ENCODE measurements at places on chromosomes 3 and 15. TPM values are rescaled to one million over a fixed set of nuclear protein-coding genes. Genes with fewer than 3 reads are reported as not detected.
A peak's percentile ranks its signal among the peaks of the same experiment; 100 is the strongest.

Gene DNAH12
- under 0.01 TPM for total RNA-seq

Gene ILDR1
- total RNA-seq: not detected

Gene CLDN18
- not detected for total RNA-seq

Gene SNRPN
- 81.0 TPM for total RNA-seq

Gene ARMC8
- total RNA-seq: 42.9 TPM

Gene ARPP19
- total RNA-seq: 117 TPM

Gene DNAJC17
- 46.6 TPM for total RNA-seq

- no peak for DNase-seq
These were observed 51.7 kb upstream of the HES1 start for GRCh38 chr3:194084284-194084683.

DNA sequence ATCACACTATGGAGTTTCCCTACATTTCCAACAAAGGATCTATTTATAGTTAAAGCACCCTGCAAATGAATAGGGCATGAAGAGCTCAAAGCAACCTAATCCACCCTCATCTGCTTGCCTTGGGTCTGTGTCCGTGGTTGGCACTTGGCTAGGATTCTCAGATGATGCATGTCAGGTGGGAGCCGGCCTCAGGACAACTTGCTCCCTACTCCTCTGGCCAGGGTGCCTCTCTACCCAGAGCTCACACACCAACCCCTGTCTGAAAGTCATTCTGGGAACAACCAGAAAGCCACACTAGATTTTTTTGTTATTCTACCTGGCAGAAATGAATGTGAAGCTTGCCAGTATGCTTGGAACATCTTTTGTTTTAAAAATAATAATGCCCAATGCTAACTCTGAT lies 13.2 kb downstream of the ARHGEF3 start:
- no peak for DNase-seq

DNA sequence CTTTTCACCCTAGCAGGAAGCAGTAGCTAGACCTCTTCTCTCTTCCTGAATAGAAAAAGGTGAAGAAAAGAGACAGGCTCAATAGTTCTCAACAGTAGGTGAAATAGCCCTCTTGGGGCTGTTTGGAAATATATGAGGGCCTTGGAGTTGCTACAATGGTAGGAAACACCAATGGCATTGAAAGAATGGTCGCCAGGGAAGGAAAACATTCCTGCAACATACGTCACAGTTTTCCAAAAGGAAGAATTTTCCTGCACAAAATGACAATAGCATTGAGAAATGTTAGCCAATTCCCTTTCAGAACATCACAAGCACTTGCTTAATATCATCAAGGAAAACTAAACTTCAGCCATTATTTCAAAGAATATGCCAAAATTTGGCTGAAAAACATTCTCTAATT lies 484.5 kb downstream of the IGSF11 start:
- no peak for DNase-seq

- DNase-seq: no peak
These were observed 23.1 kb upstream of the LEKR1 start for GRCh38 chr3:156802821-156803606.

- no peak for DNase-seq
These were observed 89.6 kb upstream of the TSEN2 start for GRCh38 chr3:12394569-12395271.

GRCh38 chr15:29596266-29596665 lies 226.0 kb downstream of the TJP1 start:
- peak; percentile 17 for DNase-seq

DNA sequence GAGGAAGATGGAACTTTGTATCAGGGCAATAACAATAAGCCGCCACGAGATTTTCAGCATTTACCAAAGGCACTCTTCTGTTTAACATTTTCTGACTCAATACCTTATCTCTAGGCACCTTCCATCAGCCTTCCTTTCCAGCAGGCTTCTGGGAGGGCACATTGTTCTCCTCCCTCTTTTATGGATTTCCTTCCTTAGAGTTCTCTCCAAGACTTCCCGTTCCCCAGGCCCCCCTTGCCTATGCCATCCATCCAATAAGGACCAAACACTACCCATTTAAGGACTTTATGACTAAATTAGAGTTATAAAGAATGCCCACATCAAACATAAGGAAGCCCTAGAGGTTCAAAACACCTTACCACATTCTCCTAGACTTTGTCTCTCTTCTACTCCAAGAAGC lies 71.0 kb upstream of the ACP3 start:
- DNase-seq: no peak

GRCh38 chr3:159882790-159883779 lies 105.5 kb upstream of the IL12A start:
- DNase-seq: peak; percentile 66

GRCh38 chr3:90036939-90037469 lies 929.6 kb downstream of the EPHA3 start:
- no peak for DNase-seq

DNA sequence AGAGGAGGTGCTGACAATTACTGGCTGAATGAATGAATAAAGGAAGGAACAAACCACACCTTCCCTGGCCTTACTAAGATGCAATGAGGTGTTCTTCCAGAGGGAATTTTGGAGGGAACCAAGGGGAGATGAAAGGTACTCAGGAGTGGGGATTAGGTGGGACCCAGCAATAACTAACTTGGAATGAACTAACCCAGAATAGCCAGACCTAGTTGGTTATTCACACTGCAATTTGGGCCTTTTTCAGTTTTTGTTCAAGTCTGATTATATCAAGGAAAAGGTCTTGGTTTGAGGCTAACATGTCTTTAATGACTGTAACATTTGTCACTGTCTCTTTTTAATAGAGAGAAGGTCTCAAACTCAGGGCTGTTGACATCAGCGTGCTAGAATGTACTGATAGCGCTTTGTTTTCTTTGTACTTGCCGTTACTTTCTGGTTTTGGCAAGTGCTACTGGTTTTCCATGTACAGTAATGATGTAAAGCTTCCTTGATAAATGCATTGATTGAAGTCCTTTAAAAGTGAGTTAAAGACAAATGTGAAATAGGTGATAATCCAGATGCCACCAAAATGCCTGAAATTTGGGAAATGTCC lies 3.2 kb upstream of the PLXND1 start:
- peak; percentile 9 for DNase-seq

DNA sequence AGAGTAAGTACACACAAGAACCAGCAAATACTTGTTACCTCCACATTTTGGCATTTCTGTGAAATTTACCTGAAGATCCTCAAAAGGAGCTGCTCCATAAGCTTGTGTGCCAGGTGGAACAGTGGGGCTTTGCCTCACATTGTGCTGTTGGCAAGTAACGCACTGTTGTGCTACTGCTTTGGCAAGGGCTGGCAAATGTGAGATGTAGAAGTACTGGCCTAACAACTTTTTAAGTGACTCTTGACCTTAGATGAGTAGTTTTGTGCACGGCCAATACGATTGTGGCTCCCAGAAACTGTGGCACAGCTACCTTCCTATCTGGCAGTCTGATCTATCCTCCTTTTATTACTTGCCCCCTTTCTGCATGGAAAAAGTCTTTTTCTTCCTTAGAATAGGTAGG lies 337.0 kb downstream of the KCNH8 start:
- DNase-seq: no peak

DNA sequence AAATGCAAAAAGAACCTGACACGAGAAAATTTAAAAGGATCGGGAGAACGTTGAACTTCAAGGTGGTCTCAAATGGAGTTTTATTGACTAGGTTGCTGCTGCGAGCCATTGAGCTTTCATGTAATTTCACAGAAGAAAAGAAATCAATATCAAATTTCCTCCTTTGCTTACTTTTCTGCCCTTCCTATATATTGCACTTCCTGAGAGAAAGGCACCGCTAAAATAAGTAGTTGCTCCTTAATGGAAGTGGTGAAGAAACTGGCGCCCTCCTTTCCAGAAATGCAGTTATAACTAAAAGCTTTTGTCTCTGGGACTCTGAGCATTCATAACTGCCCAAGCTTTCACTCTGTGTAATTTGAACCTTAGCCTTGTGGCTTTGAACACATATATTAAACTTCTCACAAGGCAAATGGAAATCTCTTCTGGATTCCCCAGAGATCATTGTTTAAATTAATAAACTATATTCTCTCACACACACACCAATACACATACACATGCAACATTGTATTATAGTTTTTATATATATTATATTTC lies 13.4 kb downstream of the EID1 start:
- DNase-seq: no peak

GRCh38 chr3:142802891-142803290 lies 79.1 kb downstream of the TRPC1 start:
- DNase-seq: no peak

GRCh38 chr3:96480881-96481280 lies 333.5 kb upstream of the EPHA6 start:
- DNase-seq: no peak

- DNase-seq: no peak
These were observed 112.8 kb upstream of the ICE2 start for GRCh38 chr15:60591496-60592370.

DNA sequence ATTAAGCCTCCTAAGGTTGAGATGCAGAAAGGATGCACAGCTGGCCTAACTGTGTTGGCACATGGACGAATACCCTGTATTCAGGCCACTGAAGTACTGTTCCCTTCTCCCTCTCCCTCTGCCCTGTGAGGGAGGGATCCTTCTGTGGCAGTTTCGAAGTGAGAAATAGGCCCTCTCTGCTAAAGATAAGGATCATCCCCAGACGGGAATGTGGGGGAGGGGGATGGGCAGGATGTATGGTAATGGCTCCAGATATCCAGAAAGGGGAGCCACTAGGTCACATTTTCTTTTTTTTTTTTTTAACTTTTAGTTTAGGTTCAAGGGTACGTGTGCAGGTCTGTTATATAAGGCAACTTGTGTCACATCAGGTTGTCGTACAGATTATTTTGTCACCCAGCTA lies 463.1 kb downstream of the TBL1XR1 start:
- no peak for DNase-seq

DNA sequence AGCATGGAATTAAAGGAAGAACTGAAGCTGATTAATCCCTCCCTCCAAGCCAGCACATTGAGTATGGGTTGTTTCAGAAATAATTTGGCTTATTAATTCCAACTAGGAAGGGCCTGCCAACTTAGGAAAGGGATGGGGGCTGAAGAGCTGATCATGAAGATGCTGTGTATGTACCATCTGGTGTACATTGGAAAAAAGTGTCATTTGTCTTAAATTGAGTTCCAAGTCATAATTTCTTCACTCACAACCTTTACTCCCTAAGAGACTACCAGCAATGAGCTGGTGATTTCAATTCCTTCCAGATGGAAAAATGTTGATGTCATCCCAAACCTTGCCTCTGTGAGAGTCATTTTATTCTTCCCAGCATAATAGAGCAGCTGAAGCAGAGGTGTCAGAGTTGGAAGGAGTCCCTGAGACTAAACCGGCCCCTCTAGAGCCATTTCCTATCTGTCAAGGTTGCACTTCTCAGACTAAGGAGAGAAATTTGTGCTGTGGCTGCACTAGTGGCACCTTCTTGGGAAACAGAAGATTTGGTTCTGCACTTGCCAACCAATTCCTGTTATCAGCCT lies 79.4 kb downstream of the GTPBP8 start:
- DNase-seq: no peak

DNA sequence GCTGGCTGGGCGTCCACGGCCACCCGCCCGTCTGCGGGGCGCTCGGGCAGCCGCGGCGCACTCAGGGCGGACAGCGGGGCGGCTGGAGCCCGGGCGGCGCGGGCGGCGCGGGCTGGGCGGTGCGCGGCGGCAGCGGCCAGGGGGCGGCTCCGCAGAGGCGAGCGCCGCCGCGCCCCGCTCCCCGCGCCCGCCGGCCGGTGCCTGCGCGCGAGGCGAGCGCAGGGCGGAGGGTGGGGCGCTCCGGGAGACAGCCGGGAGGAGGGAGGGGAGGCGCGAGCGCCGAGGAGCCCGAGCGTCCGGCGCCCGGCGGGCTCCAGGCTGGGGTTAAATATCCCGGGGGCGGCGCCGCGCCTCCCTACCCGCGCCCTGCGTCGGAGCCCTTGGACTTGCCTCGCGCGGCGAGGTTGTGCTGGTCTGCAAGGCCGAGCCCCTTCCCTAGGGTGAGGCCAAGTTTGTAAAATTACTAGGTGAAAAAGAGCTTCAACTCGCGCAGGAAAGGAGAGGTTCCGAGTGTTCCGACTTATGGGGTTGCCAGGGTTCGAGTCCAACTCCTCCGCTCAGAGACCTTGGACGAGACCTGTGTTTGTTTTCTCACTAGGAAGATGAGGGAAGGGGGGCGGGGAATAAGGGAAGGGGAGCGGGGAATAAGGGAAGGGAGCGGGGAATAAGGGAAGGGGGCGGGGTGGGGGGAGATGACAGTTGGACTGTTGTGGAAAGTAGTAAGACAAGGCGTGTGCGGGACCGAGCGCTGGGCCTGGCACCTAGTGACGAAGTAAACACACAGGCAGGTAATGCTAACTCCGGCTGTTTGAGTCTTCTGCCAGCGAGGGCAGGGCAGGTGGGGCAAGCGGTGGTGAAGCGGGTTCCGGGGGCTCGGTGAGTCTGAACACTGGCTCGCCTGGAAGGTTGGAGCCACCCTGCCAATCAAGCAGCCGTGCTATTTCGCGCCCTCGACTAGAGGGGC lies at the start of gene TNFAIP8L3:
TNFAIP8L3 (minus strand) TSS at position 301 of the 964 bp plus-strand sequence. CDS start 311 bp downstream, outside the sequence.
- no peak for DNase-seq

DNA sequence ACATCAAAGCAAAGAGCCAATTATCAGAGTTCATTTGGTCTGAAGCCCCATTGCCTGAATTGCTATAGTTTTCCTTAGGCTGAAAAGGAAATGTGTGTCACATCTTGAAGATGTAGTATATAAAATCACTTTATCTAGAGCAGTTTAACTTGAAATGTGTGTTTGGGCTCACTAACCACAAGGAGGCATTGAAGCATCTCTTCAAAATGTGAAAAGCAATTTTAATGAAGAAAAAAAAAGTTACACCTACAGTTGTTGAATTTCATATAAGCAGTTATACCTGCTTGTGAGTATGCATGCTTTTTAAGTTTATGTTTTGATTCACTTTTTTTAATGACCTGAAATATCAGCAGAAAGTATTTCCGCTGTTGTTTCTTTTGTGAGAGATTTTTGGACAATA lies 129.3 kb downstream of the IQCH start:
- no peak for DNase-seq

Data from foreskin keratinocyte (primary cell).